ENCODE measurements at places on chromosomes 5 and 9. TPM values are rescaled to one million over a fixed set of nuclear protein-coding genes. Genes with fewer than 3 reads are reported as not detected.

DNA sequence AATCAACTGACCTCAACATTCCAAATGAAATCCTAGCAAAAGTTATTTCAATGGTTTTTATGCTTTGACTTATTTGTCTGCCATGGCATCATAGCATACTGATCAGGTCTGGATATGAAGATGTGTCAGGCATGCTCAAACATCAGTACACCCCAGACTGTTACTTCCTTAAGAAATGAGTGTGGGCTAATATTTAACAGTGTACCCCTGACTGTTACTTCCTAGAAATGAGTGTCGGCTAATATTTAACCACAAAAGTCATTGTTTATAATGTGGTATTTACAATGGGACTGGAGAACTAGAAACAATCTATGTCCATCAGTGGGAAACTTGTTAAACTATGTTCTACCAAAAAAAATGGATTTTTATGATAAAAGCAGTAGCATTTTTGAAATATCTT, 38.1 kb upstream of the HNRNPA0 start:
- no peaks in the 10 kb centered on the region for H3K4me1 ChIP-seq
- H3K4me3 ChIP-seq: no peak overlapping the region
- DNase-seq: no peak

DNA sequence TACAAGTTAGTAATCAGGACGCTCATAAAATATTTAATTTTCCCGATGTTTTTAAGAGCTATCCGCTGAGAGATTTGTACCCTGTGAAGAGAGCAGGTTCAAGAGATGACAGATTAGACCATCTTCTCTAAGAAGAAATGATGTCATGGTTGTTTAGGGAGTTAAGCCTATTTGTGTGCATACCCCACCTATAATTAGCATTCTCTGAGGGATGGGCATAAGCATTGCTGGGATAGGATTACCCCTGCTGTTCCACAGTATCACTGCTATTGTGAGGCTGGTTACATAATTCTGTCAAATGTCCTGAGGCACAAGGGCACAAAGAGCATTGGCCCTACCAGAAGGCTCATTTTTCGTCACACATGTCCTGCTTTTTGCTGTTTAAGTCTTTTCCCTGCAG, 687.0 kb downstream of the CETN3 start:
- H3K4me3 ChIP-seq: no peak overlapping the region
- no peaks in the 10 kb centered on the region for H3K36me3 ChIP-seq
- no peak for DNase-seq
- H3K4me1 ChIP-seq: no peaks in the 10 kb centered on the region

DNA sequence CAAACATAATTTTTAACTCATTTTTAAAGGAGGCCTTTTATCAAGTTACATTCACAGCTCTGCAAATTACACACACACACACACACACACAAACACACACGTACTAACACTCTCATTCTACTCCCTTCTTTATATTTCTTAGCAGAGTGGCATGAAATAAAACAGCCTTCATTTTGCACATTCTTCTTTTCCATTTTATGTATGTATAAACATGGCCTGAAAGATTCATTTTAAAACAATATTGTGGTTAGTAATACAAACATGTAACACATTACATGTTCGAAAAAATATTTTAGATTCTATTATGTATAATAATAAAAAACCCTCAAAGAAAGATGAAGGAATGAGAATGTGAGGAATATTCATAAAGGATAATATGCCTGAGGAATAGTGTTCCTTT, 86.0 kb upstream of the ITGA2 start:
- no peak overlapping the region for H3K27ac ChIP-seq
- no peaks in the 10 kb centered on the region for H3K27me3 ChIP-seq
- no peaks in the 10 kb centered on the region for H3K4me1 ChIP-seq
- DNase-seq: no peak

DNA sequence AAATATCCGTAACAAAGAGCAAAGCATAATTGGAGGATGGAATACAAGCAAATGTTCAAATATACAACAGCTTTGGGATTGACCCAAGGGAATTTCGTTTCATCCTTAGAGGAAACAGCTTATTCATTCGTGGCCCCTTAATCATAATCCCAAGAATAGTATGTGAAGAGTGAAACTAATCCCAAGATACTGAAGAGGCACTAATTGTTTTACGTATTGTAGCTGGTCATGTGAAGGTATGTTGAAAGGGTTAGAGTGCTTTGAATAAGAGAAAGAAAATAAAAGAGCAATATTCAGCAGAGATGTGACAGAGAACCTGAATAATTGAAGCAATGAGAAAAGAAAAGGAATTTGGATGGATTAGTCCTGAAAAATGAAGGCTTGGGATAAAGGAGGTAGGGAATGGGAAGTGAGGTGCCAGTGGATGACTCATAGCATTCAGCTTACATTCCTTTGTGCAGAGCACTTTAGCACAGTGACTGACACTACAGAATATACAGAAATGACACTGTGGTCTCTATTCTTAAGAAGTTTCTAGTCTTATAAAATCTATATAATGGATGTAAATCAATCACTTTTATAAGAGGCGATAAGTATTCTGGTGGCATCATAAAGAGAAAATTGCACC, 221.9 kb downstream of the TLR4 start:
- H3K4me3 ChIP-seq: no peak overlapping the region
- no peaks in the 10 kb centered on the region for H3K27me3 ChIP-seq
- no peaks in the 10 kb centered on the region for H3K36me3 ChIP-seq
- H3K4me1 ChIP-seq: no peaks in the 10 kb centered on the region
- H3K27ac ChIP-seq: no peak overlapping the region

DNA sequence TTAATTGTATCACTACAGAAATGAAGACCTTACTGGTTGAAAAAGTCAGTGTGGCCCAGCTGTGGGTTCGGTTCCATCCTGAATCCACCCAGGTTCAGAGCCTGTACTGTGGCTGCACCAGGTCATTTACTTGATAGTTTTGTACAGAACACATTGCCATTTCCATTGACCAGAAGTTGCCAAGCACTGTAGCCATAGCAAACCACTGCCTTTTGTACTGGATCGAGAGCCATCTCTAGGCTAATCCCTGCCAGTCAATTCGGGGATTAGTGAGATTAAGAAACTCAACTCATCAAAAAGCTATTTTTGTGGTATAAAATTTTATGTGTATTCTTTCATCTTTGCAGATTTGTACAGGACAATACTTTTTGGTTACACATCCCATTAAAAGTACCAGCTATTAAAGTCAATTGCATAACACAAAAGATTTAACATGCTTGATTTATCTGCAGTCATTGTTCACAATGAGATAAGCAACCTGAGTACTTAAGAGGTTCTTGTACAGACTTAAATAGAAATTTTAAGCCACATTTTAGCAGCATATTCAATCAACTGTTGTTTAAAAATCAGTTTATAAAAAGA, 108.5 kb upstream of the OTULINL start:
- H3K36me3 ChIP-seq: peaks cover 33% of the 10 kb centered on the region
- DNase-seq: no peak
- H3K4me3 ChIP-seq: no peak overlapping the region
- no peaks in the 10 kb centered on the region for H3K4me1 ChIP-seq

Gene TMEM171
- 1.9 TPM for polyA plus RNA-seq

GRCh38 chr9:124352616-124353015, 62.6 kb downstream of the PSMB7 start:
- no peaks in the 10 kb centered on the region for H3K27me3 ChIP-seq
- no peak for DNase-seq
- no peak overlapping the region for H3K4me3 ChIP-seq
- no peaks in the 10 kb centered on the region for H3K4me1 ChIP-seq

GRCh38 chr5:142491270-142491669, 166.4 kb upstream of the SPRY4 start:
- H3K27ac ChIP-seq: no peak overlapping the region
- DNase-seq: no peak
- no peaks in the 10 kb centered on the region for H3K36me3 ChIP-seq
- peaks cover 5% of the 10 kb centered on the region for H3K4me1 ChIP-seq

Gene TRIM36
- 0.68 TPM for polyA plus RNA-seq

- no peak for DNase-seq
- peaks cover 6% of the 10 kb centered on the region for H3K27me3 ChIP-seq
- H3K4me3 ChIP-seq: no peak overlapping the region
Observed at GRCh38 chr9:109212768-109213167, 45.7 kb upstream of the FRRS1L start.

GRCh38 chr5:78587081-78587774, 61.3 kb downstream of the LHFPL2 start:
- no peaks in the 10 kb centered on the region for H3K27me3 ChIP-seq
- H3K4me3 ChIP-seq: no peak overlapping the region
- peaks cover 33% of the 10 kb centered on the region for H3K4me1 ChIP-seq
- H3K36me3 ChIP-seq: peaks cover 2% of the 10 kb centered on the region

Gene TMEFF1
- 0.55 TPM for polyA plus RNA-seq

Gene GALT
- 20.1 TPM for polyA plus RNA-seq

Gene SPARC
- 6,513 TPM for polyA plus RNA-seq

Gene PCDHGB2
- 5.7 TPM for polyA plus RNA-seq

Gene SAXO1
- polyA plus RNA-seq: not detected

Gene AGXT2
- polyA plus RNA-seq: not detected

Gene DDX4
- not detected for polyA plus RNA-seq

Gene LCN1
- polyA plus RNA-seq: not detected

DNA sequence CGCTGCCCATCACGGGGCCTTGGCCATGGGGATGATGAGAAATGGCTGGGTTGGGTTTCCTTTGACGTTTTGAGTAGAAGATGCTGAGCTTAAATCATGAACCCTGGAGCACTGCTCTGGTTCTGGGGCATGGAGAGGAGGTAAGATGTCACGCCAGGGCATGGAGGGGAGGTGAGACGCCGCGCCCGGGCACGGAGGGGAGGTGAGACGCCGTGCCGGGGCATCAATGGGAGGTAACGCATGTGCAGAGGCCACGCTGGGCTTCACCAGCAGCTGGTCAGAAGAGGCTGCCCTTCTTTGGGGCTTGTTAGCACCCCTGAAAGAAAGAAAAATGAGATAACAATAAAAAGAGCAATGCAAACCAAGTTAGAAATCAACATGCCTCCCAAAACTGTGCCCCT, 322.5 kb upstream of the IRX4 start:
- no peak for DNase-seq
- H3K4me1 ChIP-seq: no peaks in the 10 kb centered on the region
- H3K4me3 ChIP-seq: no peak overlapping the region

DNA sequence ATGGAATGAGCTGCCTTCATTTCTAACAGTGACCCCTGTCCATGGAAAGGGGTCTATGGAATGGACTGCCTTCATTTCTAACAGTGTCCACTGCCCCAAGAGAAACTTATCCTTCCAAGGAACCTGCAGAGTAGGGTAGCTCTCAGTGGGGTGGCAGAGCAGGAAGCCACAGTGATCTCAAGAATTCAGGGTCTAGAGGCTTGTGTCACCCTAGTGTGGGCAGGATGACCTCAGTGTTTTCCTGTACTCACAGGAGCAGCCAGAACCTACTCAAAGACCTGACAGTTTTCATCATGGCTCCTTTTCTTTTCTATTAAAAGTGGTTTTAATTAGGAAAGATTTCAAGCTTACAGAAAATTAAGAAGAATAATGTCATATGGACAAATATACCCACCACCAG, 27.5 kb downstream of the SEC61B start:
- H3K36me3 ChIP-seq: no peaks in the 10 kb centered on the region
- H3K27ac ChIP-seq: no peak overlapping the region
- H3K27me3 ChIP-seq: no peaks in the 10 kb centered on the region
- peak; percentile 20 for DNase-seq

GRCh38 chr5:143812085-143812705, at the start of gene HMHB1:
HMHB1 (plus strand) TSS chr5:143812161.
- H3K4me3 ChIP-seq: no peak within 1 kb of the TSS
- no peaks in the 10 kb centered on the region for H3K4me1 ChIP-seq
- DNase-seq: no peak
- no peaks in the 10 kb centered on the region for H3K27me3 ChIP-seq
- H3K36me3 ChIP-seq: no peaks in the 10 kb centered on the region

DNA sequence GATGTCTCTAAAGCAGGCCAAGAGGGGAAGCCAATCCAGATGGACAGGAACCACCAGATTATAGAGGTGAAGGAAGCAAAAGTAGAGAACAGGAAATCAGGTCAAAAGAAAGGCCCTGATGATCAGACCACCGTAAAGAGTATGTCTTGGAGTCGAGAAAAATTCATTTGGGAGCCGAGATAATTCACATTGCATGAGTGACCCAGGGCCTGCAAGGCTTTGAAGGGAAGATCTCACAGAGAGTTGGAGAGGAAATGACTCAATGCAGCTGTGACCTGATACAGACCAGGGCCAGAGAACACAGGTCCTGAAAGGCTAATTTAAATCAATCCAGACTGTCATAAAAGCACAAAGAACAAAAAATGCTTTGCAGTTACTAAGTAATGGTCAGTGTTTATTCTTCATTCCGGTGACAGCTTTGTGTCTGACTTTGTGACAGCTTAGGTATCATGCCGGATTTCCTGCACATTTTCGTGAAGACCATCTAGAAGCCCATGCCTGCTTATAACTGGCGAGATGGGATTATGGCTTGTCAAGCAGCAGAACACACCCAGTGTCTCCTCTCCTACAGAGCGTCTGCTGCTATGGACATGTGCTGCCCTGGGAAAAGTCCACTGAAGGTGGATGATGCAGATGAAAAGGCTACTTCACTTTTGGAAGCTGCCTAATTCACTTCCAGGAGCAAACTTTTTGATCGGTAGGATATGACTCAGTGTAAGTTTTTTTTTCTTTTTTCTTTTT, 5.8 kb upstream of the ACTBL2 start:
- H3K4me1 ChIP-seq: peaks cover 11% of the 10 kb centered on the region
- H3K4me3 ChIP-seq: no peak overlapping the region
- no peaks in the 10 kb centered on the region for H3K27me3 ChIP-seq

GRCh38 chr5:178625679-178626483, 969 bp downstream of the CLK4 start:
- H3K36me3 ChIP-seq: peaks cover 3% of the 10 kb centered on the region
- peak; percentile 45 for DNase-seq
- H3K4me3 ChIP-seq: peak overlapping the region; percentile 93
- no peaks in the 10 kb centered on the region for H3K4me1 ChIP-seq
- peak overlapping the region; percentile 80 for H3K27ac ChIP-seq

Gene TYRP1
- polyA plus RNA-seq: 0.11 TPM

DNA sequence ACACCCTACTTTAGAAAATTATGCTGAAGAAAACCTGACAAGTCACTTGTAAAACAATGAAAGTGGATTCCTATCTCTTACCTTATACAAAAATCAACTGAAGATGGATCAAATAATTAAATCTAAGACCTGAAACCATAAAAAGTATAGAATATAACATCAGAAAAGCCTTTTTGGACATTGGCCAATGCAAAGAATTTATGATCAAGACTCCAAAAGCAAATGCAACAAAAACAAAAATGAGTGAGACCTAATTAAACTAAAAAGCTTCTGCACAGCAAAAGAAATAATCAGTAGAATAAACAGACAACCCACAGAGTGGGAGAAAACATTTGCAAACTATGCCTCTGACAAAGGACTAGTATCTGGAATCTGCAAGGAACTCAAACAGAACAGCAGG, 303.0 kb upstream of the CDH9 start:
- no peak overlapping the region for H3K4me3 ChIP-seq
- no peaks in the 10 kb centered on the region for H3K27me3 ChIP-seq
- H3K4me1 ChIP-seq: no peaks in the 10 kb centered on the region
- H3K27ac ChIP-seq: no peak overlapping the region
- no peaks in the 10 kb centered on the region for H3K36me3 ChIP-seq
- no peak for DNase-seq
